NCI-H1694 (cell line): ENCODE measurements at places on chromosomes 12 and 14.
A peak's percentile ranks its signal among the peaks of the same experiment; 100 is the strongest.

DNA sequence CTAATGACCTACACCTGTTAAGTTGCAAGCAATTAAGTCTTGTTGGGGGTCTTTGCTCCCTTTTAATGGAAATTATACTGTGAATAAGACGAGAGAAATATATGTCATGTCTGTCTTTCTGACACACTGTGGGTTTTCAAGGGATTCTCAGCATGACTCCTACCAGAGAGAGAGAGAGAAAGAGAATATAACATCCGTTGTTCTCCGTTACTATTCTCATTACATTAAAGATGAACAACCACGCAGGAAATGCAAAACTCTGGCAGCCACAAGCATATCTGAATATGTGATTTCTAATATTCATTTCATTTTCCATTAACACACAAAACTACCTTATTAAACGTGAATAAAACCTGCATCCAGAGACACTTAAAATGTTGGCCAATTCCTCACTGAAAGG, 67.3 kb upstream of the EGLN3 start:
- no peak for DNase-seq

GRCh38 chr12:25434515-25434914, 118.6 kb downstream of the LMNTD1 start:
- DNase-seq = no peak

DNA sequence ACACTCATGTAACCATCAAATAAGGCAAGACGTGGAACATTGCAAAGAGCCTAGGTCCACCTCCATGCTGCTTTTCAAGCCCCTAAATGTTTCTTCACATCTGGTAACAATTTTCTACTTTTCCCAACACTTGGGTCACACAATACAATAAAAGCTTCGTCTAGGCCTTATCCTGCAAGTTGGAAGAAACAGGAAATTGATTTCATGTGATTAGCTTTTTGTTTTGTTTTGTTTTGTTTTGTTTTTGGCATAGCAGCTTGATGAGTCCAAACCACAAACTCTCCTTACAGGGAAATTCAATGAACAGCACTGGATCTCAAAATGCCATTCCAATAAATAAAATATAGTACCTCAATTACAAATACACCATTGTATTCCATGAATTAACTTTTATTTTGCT, 19.3 kb downstream of the TAS2R50 start:
- no peak for DNase-seq

DNA sequence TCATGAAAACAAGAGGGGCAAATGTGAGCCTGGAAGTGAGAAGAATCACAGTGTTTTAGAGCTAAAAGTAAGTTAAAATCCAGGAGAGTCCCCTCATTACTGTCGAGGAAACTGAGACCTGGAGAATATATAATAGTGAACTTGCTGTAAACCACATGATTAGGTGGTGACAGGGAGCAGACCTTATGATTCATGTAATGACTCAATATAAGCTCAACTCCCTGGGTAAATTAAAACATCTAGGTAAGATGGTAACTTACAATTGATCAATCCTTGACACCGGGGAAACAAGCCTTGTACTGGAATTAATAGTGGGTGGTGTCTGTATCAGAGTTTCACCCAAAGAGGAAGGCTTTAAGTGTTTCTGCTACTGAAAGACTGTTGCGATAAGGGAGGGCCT, 269.3 kb downstream of the SNAPC1 start:
- no peak for DNase-seq

DNA sequence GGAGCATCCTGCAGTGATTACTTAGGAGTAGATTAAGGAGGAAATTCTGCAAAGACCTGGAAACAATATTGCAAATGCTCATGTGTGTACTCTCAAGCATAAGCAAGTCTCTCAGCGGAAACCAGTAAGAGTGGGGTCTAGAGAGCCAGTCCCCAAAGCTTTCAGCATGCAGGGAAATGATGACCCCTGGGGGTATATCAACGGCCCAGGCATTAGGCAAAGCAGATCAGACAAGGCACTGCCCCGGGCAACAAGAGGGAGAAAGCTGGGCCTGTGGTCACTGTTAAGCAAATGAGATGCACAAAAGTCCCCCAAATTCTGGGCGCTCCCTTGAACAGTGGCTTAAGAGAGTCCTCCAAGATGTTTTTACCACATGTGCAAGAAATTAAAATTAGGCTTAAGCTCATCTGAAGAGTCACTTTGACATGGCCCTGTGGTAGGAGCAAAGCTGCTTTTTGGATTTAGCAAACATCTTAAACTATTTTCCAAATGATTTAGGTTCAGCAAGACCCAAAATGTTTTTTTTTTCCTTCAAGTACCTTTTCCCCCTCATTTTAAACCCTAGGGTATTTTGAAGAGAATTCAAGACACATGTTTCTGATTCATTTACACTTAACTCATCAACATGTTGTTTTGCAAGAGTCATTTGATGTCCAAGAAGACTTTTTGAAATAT, 457.1 kb upstream of the TBX3 start:
- DNase-seq = no peak

- DNase-seq = peak; percentile 78
These were observed 4.4 kb upstream of the GPHN start for GRCh38 chr14:66503532-66503931.

GRCh38 chr12:104866291-104866690, 91.8 kb downstream of the SLC41A2 start:
- DNase-seq = no peak
